RCC 7860 (cell line): ENCODE measurements at places on chromosomes 12 and 14.
A peak's percentile ranks its signal among the peaks of the same experiment; 100 is the strongest.

- peak; percentile 3 for DNase-seq
Measured at GRCh38 chr12:998020-998874, 7.2 kb downstream of the ERC1 start.

DNA sequence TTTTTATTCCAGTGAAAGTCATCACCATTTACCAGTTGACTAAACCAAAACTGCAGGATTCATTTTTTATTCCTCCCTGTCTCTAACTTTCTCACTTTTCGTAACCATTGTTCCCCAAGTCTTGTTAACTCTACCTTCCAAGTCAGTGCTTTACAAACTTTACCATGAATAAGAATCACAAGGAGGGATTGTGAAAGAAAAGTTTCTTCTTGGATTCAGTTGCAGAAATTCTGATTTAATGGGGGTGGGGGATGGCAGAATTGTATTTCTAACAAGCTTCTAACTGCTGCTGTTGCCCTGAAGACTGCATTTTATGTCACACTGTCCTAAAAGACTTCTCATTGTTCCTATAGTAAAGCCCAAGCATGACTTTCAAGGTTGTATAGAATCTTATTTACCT lies 5.0 kb upstream of the RAB21 start:
- no peak for DNase-seq

DNA sequence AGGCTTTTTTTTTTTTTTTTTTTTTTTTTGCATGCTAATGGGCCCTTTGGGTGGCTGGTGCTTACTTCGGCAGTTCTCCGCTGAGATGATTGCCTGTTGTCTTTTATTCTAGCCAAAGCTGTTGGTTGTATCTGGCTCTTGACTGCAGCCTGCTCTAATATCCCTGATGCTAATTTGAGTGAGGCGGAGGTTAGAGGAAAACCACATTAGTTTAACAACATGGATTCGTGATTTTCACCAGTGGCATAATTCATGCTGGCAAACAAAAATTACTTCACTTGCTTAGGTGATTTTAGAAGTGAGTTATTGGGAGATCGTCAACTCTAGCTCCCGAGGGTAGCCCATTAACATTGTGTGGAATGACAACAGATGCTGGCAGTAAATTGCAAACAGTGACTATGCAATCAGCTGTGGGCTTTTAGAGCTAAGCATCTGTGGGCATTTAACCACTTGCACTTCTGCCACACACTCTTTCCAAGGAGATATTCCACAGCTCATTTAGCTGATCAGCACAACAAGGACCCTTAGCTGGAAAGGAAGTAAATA lies 97.6 kb upstream of the ZDHHC17 start:
- no peak for DNase-seq

DNA sequence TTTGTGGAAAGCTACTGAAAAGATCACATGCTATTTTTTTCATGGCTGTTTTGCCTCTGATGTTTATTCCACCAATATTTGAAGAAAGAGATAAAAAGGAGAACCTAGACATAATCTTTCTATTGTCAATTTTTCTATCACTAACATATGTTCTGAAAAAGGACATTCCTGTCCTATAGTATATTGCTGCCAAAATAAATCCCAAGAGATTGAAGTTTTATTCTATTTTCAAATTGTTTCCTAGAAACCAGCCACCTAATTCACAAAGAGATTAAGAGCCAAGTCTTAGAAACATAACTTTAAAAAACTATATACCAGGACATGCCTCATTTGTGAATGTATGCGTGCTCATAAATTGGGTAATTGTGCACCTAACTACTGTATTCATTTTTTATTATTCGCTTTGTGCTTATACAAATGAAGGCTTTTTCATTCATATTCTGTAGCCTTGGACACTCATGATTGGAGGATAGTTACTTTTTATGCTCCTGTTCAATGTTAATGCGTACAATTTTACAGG lies 200.7 kb downstream of the FUT8 start:
- no peak for DNase-seq

DNA sequence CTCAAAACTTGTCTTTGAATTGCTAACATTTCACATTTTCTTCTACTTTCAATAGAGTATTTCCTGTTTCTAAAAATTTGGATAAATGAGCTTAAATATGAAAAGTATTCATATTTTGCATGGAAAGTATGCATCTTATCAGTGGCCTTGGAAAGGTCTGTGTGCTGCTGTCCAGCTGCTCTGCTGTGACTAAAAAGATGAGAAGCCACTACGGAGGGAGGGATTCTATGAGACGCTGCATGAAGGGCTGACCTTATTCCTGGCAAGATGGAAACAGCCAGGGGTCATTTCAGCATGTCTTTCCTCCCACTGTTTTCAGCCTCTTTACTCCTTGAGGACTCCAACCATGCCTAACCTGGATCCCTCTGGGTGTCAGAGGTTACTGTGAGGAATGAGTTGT lies 13.0 kb downstream of the PIWIL1 start:
- no peak for DNase-seq

GRCh38 chr12:86292480-86292879 lies 36.3 kb upstream of the MGAT4C start:
- no peak for DNase-seq

DNA sequence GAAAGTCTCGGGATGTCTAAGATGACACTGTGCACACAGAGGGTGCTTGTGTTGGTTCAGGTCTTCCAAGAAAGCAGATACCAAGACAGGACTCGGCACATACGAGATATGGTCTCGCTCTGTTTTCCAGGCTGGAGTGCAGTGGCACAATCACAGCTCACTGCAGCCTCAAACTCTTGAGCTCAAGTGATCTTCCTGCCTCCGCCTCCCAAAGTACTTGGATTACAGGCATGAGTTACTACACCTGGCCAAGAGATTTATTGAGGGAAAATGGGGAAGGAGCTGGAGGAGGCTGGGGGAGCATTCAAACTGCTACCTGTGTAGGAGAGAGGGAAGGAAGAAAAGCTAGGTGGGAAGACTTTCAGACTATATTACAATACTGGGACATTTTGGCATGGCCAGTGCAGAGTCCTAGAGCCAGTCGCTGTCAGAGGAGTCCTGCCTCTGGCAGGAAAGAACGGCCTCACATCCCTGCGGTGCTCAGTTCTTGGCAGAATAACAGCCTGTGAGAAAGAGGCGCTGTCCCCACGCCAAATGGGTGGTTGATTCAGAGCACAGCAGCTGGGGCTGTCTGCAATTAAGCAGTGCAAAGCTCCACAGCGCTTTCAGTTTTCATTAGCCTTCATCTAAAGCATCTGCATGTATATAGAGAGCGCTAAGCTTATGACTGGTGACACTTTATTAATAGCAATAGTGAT lies 18.3 kb downstream of the SLC17A8 start:
- no peak for DNase-seq

- no peak for DNase-seq
Measured at GRCh38 chr12:49789992-49790391, 38.2 kb downstream of the NCKAP5L start.

GRCh38 chr14:68424443-68425172 lies 368.3 kb downstream of the ZFP36L1 start:
- DNase-seq, result no peak

DNA sequence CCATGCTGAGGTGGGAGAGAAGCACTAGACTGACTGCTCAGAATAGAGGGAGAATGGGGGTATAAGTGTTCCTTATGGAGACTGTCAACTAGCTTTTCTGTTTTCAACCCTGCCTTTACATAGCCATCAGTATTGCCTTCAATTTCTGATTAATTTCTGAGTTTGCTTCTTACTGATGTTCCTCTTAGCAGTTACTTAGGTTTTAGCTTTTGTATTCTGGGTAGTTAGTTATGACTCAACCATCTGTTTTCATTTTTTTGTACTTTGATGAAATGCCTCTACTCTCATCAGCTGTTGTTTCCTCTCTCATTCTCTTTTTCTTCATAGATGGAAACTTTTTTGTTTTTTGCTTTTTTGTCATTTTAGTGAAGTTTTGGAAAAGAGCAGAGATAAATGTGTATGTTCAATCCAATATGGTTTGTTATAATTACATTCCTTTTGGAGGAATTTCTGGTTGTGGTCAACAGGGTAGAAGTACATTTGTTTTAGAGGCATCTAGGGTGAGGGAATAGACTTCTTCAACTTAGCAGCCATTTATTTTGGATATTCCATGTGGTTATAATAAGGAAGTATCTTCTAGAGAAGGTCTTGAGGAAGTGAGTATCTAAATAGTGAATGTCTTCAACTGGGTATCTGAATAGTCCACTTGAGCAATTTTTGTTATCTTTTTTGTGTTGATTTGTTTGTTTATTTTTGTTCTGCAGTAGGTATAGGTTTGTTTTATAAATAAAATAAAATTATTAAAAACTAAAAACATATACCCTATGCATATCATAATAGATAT lies 29.6 kb downstream of the PMCH start:
- DNase-seq, result no peak

DNA sequence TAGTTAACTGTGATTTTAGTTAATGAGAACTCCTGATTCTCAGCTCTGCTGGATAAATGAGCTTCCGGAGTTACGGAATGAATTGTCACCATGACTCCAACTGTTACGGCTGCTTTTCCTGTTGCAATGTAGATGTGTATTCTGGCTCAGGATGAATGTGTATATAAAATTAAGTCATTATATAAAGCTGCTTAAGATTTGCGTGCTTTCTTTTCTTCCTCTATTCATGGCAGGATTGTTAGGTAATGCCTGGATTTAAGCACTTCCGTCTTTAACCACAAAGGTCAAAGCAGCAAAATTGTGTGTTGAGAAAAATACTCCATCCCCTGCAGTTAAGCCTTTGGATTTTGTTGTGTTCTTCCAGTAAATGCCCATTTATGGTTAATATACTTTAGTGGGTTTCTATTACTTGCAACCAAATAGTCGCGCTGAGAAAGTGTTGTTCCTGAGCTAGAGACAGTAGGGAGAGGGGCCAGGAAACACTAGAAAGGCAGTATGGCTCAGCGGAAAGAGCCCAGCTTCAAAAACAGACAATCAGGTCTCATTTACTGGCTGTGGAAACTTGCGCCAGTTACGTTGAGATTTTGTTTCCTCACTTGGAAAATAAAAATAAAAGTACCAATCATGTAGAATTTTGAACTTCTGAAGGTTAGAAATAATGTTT lies 9.4 kb upstream of the CCDC175 start:
- DNase-seq, result no peak

- peak; percentile 73 for DNase-seq
Measured at GRCh38 chr14:57725399-57726077, 140.4 kb downstream of the SLC35F4 start.

- DNase-seq, result no peak
Measured at GRCh38 chr12:79125358-79125757, 260.8 kb downstream of the SYT1 start.

DNA sequence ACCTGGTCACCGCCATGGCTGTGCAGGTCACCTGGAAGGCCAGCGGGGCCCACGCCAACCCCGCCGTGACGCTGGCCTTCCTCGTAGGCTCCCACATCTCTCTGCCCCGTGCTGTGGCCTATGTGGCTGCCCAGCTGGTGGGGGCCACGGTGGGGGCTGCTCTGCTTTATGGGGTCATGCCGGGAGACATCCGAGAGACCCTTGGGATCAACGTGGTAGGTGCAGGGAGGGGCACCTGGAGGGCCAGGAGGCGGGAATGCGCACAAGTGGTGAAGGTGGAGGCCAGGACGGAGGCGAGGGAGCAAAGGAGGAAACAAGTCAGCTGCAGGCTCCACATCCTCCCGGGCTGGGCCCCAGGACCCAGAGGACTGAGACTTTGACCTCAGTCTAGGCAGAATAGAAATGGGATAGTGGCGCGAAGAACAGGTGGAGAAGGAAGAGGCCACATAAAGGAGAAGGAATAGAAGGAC lies 649 bp downstream of the AQP6 start:
- DNase-seq, result no peak

- no peak for DNase-seq
Measured at GRCh38 chr14:65016471-65016870, 29.8 kb downstream of the FNTB start.

- no peak for DNase-seq
Measured at GRCh38 chr14:65226824-65227604, 124.7 kb upstream of the MAX start.

- no peak for DNase-seq
Measured at GRCh38 chr14:102335163-102335562, 15.6 kb downstream of the ZNF839 start.

GRCh38 chr14:83347874-83348273 lies 1814.2 kb upstream of the SEL1L start:
- DNase-seq, result no peak

DNA sequence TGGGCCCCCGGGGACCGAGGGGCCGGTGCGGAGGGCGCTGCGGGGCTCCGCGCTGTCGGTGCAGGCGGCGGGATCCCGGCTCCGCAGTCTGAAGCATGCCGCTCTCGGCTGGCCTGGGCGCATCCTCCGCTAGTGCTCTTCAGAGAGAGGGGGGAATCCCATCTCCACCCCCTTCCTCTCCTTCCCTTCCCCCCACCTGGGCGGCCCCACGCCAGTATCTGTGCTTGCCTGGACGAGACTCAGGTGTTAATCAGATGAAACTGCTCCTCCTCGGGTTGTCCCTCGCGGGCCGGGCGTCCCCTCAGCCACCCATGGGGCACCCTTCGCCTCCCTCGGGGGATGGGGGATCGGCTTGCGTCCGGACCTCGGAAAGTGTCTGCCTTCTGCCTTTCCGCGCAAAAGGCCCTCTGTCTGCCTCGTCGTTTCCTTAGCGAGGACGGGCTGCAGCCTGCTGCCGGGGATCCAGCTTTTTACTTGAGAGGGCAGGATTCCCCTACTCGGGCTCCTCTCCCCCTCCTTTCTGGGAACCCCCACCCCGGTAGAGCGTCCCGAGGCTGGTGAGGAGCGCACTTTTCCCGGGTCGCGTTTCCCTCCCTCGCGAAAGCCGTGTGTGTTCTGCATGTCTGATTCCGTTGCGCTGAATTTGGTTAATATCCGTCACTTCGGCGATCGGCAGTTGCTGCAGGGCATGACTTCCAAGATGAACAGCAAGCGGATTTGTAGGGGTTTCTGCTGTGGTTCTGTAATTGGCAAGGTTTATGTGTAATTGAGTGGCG lies 1.1 kb downstream of the GPHN start:
- no peak for DNase-seq

GRCh38 chr12:103556890-103557627 lies 30.0 kb upstream of the STAB2 start:
- DNase-seq, result no peak

DNA sequence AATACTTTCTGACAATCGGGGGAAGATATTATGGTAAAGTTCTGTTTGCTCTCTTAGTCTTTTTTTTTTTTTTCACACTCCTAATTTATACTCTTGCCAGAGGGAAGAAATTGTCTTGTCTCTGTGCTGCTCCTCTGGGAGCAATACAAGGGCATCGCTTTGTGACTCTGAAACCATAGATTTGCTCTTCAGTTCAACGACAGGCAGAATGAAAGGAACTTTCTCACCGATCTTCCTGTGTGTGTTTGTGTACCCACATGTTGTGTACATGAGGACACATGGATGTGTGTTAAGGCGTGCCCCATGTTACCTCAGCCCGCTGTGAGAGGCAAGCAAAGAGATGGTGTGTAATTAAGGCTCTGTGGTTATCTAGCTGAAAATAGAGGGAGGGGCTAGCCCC lies 457.6 kb downstream of the EGLN3 start:
- no peak for DNase-seq

DNA sequence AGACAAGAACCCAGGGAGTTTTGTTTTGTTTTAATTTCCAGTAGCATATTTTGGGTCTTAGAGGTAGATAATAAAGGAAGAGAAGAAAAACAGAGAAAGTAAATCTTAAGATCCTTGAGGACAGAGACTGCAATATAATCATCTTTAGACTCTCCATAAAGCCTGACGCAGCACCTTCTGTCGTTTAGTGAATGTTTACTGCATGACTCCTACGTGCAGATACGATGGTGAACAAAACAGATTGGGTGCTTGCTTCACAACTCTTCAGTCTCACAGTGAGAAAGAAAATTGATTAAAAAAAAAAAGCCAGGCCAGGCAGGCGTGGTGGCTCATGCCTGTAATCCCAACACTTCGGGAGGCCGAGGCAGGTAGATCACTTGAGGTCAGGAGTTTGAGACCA lies 86.9 kb downstream of the STON2 start:
- no peak for DNase-seq
